ENCODE measurements at places on chromosomes 2 and 18.

GRCh38 chr18:61896118-61896517 is 3.3 kb upstream of the RNF152 start:
- DNase-seq: no peak

DNA sequence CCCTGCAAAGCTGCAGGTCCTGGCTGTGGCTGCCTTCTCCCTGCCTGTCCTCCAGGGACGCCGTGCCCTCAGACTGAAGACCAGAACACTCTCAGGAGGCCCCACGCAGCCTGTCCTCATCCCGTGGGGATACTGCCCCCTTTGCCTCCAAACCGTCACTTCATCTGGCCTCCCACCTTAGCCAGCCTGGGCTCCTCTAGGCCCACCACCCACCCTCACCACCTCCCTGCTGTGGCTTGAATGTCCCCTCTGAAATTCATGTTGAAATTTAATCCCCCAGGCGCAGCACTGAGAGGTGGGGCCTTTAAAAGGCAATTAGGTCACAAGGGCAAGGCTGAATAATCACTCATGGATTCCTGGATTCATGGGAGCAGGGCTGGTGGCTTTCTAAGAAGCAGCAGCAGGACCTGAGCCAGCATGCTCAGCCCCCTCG is 198.2 kb downstream of the SEPTIN10 start:
- no peak for DNase-seq

- no peak for DNase-seq
These were observed 23.5 kb downstream of the CYRIA start for GRCh38 chr2:16642088-16642487.

- DNase-seq: peak; percentile 23
These were observed 129.6 kb upstream of the SLC1A4 start for GRCh38 chr2:64859312-64860212.

GRCh38 chr18:60892441-60892840 is 440.8 kb upstream of the CDH20 start:
- DNase-seq: no peak

DNA sequence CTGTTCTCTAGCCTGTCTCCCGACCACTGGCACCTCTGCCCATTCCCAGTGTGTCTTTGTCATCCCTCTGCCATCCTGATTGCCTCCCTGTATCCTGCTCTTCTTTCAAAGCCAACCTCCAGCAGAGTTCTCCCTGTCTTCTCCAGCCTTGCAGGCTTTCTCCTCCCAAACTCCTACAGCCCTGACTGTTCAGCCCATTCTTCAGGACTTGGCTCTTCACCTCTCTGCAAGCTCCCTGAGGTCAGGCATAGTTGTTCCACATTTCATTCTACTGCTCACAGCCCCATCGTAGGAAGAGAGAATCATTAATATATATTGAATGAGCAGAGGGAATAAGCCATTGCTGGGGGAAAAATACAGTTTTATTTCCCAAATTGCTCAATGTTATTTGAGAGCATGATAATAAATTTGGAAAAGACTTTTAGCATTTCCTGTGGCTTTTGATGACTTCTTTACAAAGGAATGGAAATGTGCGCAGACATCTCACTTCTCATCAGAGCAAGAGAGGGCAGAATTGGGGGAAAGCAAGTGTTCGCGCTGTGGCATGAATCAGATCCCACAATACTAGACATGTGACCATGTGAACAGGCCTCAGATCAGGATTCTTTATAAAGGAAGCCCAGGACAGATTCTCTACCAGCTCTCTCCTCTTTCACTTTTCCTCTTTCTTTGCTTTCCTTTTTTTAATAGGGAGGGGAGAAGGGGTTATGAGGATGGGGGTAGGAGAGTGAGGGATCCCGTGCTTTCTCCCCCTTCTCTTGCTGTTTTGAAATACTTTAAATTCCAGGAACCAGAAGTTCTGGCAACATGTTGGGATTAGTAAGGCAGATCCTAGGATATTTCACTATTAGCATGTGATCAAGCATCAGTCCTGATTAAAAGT is 37.4 kb downstream of the EPAS1 start:
- DNase-seq: no peak

DNA sequence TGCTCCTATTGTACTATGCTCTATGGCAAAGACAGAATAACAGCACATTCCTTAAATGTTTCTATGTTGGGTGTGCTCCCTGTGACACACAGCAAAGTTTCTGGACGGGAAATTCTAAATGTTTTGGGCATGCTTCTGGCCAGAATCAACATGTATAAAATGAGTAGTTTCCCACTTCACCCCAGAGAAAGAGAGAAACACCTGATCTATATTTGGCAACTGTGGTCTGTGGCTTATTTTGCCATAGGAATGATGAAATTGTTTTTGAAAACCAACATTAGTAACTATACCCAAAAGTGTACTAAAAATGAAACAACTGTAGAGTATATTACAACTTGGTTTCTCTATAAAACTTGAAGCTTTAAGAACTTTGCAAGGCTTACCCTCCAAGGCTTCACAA is 89.1 kb downstream of the RAD51AP2 start:
- no peak for DNase-seq

DNA sequence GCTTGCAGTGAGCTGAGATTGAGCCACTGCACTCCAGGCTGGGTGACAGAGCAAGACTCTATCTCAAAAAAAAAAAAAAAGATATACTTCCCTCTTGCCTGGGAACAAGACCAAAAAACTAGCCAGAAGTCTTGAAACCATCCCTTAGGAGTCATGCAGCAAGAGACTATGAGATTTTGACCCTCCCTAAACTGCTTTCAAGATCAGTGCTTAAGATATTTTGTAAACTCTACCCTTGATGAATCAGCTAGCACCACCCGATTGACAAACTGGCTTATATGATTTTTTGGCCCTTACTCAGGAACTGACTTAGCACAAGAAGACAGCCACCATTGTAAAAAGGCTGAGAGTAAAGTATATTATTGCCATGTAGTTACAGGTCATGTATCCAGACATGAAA is 3.8 kb downstream of the SULT1C3 start:
- no peak for DNase-seq

- DNase-seq: no peak
These were observed 29.9 kb upstream of the RUFY4 start for GRCh38 chr2:218039171-218039570.

DNA sequence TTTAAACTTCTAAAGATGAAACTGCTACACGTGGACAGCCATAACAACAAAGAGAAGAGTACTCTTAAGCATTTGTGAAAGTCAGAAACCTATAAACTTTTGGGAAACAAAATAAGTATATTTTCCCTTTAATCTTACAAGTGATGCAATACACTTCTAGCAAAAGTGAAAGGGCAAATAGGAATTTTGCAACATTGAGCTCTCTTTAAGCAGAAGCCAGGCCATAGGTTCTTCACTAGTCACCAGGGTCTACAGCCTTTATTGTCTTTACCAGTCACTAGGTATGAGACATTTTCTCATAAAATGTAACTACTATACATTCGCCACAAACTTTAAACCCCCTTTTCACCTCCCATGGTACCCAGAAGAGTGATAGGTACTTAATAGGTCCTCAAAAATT is 37.5 kb downstream of the SCN1A start:
- DNase-seq: no peak

DNA sequence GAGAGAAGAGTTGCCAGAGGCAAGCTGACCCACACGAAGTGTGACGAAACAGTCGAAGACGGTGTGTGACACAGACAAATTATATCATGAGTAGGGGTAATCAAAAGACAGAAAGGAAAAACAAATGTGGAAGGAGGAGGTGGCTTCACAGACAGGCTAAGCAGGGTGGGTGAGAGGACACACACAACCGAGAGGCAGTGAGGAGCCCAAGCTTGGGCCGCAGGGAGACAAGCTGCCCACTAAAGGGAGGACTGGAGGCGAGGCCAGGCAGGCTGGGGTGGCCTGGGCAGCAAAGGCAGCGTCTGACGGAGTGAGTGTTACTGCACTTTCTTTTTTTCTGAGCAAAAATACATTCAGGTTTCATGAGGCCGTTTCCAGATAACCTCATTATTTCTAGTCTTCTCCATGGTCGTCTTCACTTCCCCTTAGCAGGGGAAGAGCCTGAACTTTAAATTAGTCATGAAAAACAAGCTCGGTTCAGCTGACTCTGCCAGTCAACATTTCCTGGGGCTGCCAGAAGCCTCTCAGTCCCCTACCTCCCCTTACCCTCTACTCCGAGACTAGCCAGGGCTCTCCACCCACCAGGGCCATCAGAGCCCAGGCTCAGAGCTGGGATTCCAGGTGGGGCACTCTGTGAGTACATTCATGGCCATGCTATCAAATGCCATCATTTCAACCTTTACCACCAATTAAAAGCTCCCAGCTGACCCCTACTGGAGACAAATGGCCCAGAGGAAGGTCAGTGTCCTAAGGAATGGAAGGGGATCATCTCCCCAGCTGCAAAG is 13.8 kb upstream of the ZFP36L2 start:
- DNase-seq: no peak

DNA sequence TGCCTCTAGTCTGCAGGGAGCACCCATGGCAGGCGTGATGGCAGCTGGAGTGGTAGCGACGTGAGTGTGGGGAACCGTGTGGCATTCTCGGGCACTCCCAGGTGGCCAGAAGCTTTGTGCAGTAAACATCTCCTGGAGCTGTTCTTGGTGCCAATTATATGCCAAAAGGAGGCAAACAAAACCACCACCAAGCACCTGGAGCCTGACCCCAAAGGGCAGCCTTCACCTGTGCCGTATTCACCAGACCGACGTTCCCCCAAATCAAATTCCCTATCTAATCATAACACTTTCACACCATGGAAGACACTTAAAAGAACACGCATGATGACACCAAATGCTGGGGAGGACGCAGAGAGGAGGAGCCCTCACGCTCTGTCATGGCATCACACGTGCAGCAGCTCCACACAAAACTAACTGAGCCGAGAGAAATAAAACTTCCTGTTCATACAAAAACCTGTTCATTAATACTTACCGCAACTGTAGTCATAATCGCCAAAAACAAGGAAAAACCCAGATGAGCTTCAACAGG is 123.6 kb downstream of the EIPR1 start:
- DNase-seq: no peak

DNA sequence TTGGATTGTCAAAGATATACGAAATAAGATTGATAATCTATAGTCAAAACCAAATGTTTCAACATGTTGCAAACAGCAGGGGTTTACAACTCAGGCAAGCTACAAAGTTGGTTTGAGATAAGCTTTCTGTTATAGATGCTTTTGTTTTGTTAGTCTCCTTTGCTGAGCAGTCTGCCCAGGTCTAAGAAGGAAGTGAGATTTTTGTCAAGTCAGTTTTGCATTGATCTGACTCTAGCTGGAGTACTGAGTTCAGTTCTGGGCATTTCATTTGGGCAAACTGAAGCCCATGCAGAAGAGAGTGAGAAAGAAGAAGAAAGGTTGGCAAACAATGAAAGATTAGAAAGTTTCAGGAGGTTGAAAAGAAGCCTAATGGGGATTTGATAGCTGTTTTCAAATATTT is 983.0 kb upstream of the SLC39A10 start:
- no peak for DNase-seq

DNA sequence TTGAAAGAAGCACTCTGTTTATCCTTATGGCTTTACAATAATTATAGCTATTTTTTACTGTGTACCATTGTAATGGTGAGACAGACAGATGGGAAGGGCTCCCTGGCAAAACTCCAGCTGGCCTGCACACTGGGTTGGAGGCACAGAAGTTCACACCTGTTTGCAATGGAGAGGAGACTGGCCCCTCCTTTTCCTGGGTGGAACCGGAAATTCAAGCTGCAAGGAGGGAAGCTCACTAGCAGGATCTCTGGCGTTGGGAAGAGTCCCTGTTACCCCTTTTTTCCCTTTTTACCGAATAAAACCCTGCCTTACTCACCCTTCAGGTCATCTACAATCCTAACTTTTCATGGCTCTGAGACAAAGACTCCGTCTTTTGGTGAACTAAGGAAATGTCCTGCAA is 100.3 kb upstream of the TFPI start:
- no peak for DNase-seq

DNA sequence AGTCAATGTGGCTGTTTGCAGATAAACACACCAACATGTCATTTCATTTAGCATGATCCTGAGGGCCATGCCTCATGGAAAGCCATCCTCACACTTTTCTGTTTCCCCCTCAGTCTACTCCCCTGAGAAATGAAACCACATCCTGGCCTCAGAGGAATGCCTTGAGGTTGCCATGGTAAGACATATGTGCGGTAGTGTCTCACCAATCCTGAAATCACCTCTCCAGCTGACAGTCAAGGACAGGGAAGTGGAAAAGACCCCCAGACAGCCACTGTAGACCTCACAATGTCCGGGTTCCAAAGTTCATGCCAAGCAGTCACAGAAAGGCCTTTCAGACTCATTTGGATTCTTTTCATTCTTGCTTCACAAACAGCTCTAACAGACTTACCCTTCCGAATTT is 175.2 kb upstream of the PKDCC start:
- DNase-seq: no peak

DNA sequence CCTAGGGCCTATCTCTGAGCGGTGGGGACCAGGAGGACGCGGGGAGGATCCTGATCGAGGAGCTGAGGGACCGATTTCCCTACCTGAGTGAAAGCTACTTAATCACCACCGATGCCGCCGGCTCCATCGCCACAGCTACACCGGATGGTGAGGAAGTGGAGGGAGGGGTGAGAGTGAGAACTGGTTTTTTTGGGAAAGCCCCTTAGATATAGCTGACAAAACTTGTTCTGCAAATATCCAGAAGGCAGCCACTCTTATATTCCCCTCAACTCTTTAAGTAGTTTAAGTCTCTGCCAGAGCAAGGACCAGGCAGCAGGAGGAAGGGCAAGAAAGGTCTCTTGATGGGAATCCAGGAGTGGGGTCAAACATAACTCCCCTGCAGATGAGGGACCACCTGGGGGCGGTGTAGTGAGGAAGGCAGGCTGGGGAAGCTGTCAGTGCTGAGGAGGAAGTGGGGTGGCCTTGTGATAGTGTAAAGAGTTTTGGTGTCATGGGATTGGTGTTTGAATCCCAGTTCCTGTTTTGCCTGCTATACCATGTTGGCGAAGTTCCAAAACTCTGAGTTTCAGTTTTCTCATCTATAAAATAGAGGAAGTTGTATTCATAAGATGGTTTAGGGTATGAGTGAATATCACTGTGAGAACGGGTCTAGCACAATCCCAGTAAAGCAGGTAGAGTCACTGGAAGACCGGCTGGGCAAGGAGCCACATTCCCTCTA is 3.4 kb downstream of the NAGK start:
- DNase-seq: peak; percentile 81

GRCh38 chr2:164574931-164575330 is 46.4 kb downstream of the GRB14 start:
- no peak for DNase-seq

DNA sequence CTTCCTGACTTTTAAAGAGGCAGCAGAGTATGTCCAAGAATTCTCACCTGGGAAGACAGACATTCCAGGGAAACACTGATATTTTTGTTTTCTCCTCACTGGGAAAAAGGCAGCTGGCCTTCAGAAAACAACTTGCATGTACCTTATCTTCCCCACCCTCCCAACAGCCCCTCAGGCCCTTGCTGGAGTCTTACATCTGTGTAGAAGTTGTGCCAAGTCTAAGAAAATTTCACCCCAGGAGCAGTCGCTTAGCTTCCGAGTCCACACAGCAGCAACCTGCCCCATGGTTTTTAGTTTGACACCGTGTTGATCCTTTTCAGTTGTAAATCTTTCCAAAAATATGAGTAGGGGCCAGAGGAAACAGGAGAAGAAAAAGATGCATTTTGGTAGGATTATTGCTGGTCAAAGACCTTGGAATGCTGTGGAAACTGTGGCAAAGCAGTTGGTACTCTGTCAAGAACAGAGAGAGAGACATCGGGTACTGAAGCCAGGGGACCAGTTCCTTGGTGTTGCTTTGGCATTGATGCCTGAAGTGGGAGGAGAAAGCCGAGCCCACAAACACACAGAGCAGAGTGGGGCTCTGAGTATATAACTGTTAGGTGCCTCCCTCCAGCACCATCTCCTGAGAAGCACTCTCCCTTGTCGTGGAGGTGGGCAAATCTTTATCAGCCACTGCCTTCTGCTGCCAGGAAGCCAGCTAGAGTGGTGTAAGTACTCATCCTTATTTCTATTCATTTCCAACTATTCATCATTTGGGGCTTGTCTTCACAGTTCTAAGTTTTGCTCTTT is at the start of gene SLC14A1:
Gene SLC14A1, plus strand, starts transcription at position 615 of the 789 bp plus-strand sequence. CDS start 6,140 bp downstream, outside the sequence.
- no peak for DNase-seq

Measured in activated CD4-positive, alpha-beta T cell treated with anti-CD3 and anti-CD28 coated beads for 36 hours (primary cell).